ENCODE measurements at places on chromosomes 4 and X.

- no peak overlapping the region for H3K27ac ChIP-seq
- no peak for DNase-seq
- H3K4me3 ChIP-seq, result no peak overlapping the region
- no peaks in the 10 kb centered on the region for H3K27me3 ChIP-seq
- H3K36me3 ChIP-seq, result peaks cover 6% of the 10 kb centered on the region
Observed at GRCh38 chrX:123713841-123714240, 19.0 kb downstream of the THOC2 start.

GRCh38 chrX:110795645-110796406 is at the start of gene CHRDL1:
Gene CHRDL1 (minus strand): TSS chrX:110795817. CDS start chrX:110792181, 3,636 bp downstream.
- H3K36me3 ChIP-seq, result no peaks in the 10 kb centered on the region
- peak; percentile 38 for DNase-seq
- peaks cover 20% of the 10 kb centered on the region for H3K27me3 ChIP-seq
- peaks cover 23% of the 10 kb centered on the region for H3K4me1 ChIP-seq
- H3K4me3 ChIP-seq, result peak within 1 kb of the TSS; percentile 94
- H3K27ac ChIP-seq, result peak within 1 kb of the TSS; percentile 90

DNA sequence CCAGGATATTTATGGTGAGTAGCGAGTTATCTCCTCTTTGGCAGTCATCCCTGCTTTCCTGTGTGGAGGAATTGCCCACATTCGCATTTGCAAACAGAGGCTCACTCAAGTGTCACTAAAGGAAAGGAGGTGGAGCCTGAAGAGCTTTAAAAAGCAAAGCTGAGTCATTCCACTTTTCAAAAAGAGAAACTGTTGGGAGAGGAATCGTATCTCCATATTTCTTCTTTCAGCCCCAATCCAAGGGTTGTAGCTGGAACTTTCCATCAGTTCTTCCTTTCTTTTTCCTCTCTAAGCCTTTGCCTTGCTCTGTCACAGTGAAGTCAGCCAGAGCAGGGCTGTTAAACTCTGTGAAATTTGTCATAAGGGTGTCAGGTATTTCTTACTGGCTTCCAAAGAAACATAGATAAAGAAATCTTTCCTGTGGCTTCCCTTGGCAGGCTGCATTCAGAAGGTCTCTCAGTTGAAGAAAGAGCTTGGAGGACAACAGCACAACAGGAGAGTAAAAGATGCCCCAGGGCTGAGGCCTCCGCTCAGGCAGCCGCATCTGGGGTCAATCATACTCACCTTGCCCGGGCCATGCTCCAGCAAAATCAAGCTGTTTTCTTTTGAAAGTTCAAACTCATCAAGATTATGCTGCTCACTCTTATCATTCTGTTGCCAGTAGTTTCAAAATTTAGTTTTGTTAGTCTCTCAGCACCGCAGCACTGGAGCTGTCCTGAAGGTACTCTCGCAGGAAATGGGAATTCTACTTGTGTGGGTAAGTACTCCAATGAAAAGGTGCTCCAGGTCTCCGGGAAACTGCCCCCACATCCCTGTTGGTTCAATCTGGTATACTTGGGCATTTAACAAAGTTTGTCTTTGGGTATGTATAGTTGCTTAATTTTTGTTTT is at the start of gene EGF:
TSS of gene EGF (plus strand) at position 178 of the 890 bp plus-strand sequence. CDS start at position 631, 453 bp downstream.
- H3K4me1 ChIP-seq, result peaks cover 27% of the 10 kb centered on the region
- DNase-seq, result no peak
- peak within 1 kb of the TSS; percentile 55 for H3K27ac ChIP-seq
- no peaks in the 10 kb centered on the region for H3K27me3 ChIP-seq
- no peaks in the 10 kb centered on the region for H3K36me3 ChIP-seq
- no peak within 1 kb of the TSS for H3K4me3 ChIP-seq

DNA sequence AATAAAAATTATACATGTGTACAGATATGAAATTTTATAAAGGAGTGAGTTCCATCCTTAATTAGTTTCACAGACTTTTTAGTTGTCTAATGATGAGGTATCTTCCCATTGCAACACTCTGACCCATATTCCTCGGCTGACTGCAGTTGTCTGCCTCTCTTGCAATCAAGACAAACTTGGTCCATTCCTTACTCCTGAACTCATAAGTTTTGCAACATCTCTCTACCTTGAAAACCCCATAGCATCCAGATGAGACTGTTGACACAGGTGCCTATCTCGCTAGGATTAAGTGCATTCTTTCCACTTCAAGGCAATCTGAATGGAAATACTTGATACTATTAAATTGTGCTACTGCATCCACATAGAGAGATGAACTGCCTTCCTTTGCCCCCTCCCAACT is 2.3 kb downstream of the XKRX start:
- no peak overlapping the region for H3K27ac ChIP-seq
- no peak for DNase-seq
- peaks cover 24% of the 10 kb centered on the region for H3K27me3 ChIP-seq

DNA sequence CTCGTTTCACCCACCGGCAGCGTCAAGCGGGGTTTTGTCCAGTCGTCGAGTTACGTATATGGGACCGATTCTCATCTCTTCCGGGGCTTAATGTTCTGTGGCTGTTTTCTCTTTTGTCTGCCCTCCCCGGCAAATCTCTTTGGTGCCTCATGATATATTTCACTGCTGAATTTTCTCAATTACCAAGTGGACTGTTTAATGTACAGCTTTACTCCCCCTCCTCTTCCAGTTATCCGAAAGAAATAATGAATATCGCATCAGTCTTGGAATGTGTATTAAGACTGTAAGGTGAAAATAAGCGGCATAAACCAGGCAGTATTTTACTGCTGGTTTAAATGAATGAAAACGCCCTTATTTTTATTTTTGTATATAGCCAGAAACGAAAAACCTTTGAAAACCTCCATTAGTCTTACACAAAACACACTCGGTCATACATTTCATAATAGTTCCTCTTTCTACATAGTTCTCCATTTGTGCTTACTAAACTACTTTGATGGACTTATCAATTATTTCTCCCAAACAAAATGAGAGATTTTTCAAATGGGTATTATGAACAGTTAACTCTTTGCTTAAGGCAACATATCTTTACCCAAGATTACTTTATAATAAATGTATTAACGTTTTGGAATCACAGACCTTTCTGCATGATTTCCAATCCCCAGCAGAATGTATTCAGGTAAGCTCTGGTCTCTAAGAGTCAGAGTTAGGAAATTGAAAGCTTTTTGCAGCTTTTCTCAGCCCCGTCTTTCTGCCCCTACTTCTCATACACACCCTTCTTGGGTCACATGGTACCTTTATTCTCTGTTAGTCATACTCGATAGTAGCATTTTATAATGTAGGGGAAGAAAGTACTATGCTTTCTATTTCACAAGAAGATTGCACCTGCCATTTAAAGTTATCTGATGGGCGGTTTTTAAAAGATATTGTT is 979 bp downstream of the RP2 start:
- DNase-seq, result no peak
- peak overlapping the region; percentile 100 for H3K4me3 ChIP-seq
- H3K36me3 ChIP-seq, result no peaks in the 10 kb centered on the region
- no peaks in the 10 kb centered on the region for H3K4me1 ChIP-seq

GRCh38 chrX:38796946-38797345 is 4.3 kb upstream of the MID1IP1 start:
- DNase-seq, result no peak
- no peak overlapping the region for H3K4me3 ChIP-seq
- peaks cover 10% of the 10 kb centered on the region for H3K36me3 ChIP-seq
- no peaks in the 10 kb centered on the region for H3K27me3 ChIP-seq
- H3K27ac ChIP-seq, result no peak overlapping the region

DNA sequence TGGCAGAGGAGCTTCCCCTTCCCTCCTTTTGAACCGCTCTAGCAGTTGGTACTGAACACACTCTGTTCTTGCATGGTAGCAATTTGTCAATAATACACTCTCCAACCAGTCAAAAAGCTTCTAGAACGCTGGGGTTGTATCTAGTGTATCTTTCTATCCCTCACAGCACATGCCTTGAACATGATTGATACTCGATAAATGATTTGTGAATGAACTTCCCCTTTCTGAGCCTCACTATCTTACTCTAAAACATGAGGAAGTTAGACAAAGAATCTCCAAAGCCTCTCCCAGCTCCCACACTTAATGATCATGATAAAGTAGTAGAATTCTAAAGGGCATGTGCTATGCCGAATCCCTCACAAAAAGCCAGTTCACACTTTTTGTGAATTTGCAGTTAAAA is 64.4 kb downstream of the DLG3 start:
- H3K27ac ChIP-seq, result no peak overlapping the region
- H3K36me3 ChIP-seq, result peaks cover 13% of the 10 kb centered on the region
- H3K4me1 ChIP-seq, result no peaks in the 10 kb centered on the region
- no peak for DNase-seq
- H3K27me3 ChIP-seq, result peaks cover 3% of the 10 kb centered on the region

- H3K4me3 ChIP-seq, result no peak overlapping the region
- peaks cover 3% of the 10 kb centered on the region for H3K36me3 ChIP-seq
- no peaks in the 10 kb centered on the region for H3K27me3 ChIP-seq
- DNase-seq, result no peak
- no peak overlapping the region for H3K27ac ChIP-seq
Observed at GRCh38 chr4:173230062-173230461, 61.5 kb downstream of the GALNT7 start.

DNA sequence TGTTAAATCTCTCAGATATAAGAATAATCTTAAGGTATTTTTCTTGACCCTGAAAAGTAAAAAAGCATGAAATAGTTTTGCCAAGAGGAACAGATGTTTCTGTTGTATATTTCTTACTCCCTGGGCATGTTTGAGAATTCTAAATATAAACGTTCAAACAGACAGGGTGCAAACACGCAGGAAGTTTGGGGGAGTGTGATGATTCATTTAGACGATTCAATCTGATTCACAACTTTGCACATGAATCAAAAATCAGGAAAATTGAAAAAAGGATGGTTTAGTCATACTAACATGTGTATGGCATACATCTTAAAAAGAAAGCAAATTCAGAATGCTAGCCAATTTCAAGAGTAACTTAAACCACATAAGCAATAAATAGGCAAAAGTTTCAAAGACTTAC is 340.3 kb upstream of the GRID2 start:
- no peak overlapping the region for H3K4me3 ChIP-seq
- no peak overlapping the region for H3K27ac ChIP-seq
- no peaks in the 10 kb centered on the region for H3K36me3 ChIP-seq
- DNase-seq, result no peak
